Stimulated activated CD4-positive, alpha-beta T cell treated with anti-CD3 and anti-CD28 coated beads, Interleukin-15, amount 100 ng/mL, for 1 hour (primary cell): ENCODE measurements at places on chromosomes 7 and 10.

DNA sequence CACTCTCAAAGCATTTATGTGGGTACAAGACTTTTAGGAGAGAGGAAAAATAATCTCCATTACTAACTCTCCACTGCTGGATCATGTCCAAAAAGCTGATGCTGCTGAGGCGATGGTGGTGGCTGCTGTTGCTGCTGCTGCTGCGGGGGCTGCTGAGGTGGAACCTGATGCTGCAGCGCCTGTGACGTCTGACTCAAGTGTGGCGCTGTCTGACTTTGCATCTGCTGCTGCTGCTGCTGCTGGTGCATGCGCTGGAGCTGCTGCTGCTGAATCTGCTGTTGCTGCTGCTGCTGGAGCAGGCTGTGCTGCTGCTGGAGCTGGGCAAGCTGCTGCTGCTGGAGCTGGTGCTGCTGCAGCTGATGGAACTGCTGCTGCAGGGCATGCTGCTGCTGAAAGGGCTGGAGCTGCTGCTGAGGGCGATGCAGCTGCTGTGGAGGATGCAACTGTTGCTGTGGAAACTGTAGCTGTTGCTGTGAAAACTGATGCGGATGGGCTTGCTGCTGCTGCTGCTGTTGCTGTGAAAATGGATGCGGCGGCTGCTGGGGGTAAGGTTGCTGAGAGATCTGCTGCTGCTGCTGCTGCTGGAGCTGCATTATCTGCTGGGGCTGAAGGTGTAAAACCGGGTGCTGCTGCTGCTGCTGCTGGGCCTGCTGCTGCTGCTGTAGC lies 34.5 kb downstream of the PAXIP1 start:
- no peak for DNase-seq

GRCh38 chr7:40680657-40681056 lies 545.9 kb downstream of the SUGCT start:
- DNase-seq: no peak

GRCh38 chr7:7761340-7761973 lies 43.0 kb upstream of the RPA3 start:
- no peak for DNase-seq

DNA sequence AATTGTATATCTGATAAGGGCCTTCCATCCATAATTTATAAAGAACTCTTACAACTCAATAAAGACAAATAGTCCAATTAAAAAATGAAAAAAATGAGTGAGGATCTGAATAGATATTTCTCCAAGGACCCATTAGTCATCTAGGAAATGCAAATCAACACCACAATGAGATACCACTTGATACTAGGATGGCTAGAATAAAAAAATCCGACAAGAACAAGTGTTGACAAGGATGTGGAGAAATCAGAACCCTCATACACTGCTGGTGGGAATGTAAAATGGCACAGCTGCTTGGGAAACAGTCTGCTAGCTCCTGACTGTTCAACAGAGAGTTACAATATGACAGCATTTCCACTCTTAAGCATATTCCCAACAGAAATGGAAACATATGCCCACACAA lies 24.6 kb downstream of the ALOX5 start:
- DNase-seq: no peak
